ENCODE measurements at places on chromosomes 11 and 22. TPM values are rescaled to one million over a fixed set of nuclear protein-coding genes. Genes with fewer than 3 reads are reported as not detected.

CLCF1 gene
- total RNA-seq, result 6.4 TPM

APOBEC3B gene
- total RNA-seq, result not detected

CTTN gene
- 143 TPM for total RNA-seq

YPEL1 gene
- total RNA-seq, result 1.8 TPM

GAL3ST3 gene
- not detected for total RNA-seq

ADM2 gene
- 1.4 TPM for total RNA-seq

ART1 gene
- total RNA-seq, result not detected

UPK3A gene
- total RNA-seq, result not detected

FERMT3 gene
- 141 TPM for total RNA-seq

MS4A12 gene
- total RNA-seq, result 6.3 TPM

IGLL1 gene
- total RNA-seq, result 171 TPM

BAIAP2L2 gene
- 0.22 TPM for total RNA-seq

OR2D2 gene
- total RNA-seq, result 0.71 TPM

INSC gene
- 1.4 TPM for total RNA-seq

OVCH2 gene
- total RNA-seq, result not detected

MIAT gene
- total RNA-seq, result 2.6 TPM

MMP1 gene
- total RNA-seq, result not detected

WT1 gene
- 0.69 TPM for total RNA-seq

CARNS1 gene
- total RNA-seq, result not detected

GLYATL1 gene
- total RNA-seq, result not detected

GGTLC2 gene
- not detected for total RNA-seq

MRGPRE gene
- not detected for total RNA-seq

CD6 gene
- total RNA-seq, result not detected

PTDSS2 gene
- total RNA-seq, result 25.4 TPM

CRYBA4 gene
- total RNA-seq, result not detected

SMIM38 gene
- total RNA-seq, result 0.47 TPM

OR51B5 gene
- not detected for total RNA-seq

TMEM86A gene
- total RNA-seq, result 0.14 TPM

GALR3 gene
- total RNA-seq, result not detected

XBP1 gene
- 121 TPM for total RNA-seq

CBX7 gene
- 1.7 TPM for total RNA-seq

APLNR gene
- not detected for total RNA-seq

LRRC51 gene
- 4.6 TPM for total RNA-seq

MS4A7 gene
- 12.1 TPM for total RNA-seq

WBP2NL gene
- total RNA-seq, result 0.19 TPM

FXYD2 gene
- total RNA-seq, result 1.4 TPM

APIP gene
- total RNA-seq, result 39.3 TPM

SYT7 gene
- total RNA-seq, result not detected

TIMM10B gene
- total RNA-seq, result 36.3 TPM

ABCC8 gene
- total RNA-seq, result not detected

TBX10 gene
- not detected for total RNA-seq

MS4A4A gene
- total RNA-seq, result not detected

PLXNB2 gene
- total RNA-seq, result 2.6 TPM

ZNF215 gene
- total RNA-seq, result 12.3 TPM

RFPL2 gene
- not detected for total RNA-seq

SPTBN2 gene
- total RNA-seq, result 72.0 TPM

EMID1 gene
- 0.26 TPM for total RNA-seq

KDELR3 gene
- total RNA-seq, result not detected

RELA gene
- 42.6 TPM for total RNA-seq

P2RY2 gene
- total RNA-seq, result not detected

GSTT2 gene
- not detected for total RNA-seq

DEUP1 gene
- not detected for total RNA-seq

COX8A gene
- total RNA-seq, result 574 TPM

RHOD gene
- not detected for total RNA-seq

SLC1A2 gene
- total RNA-seq, result not detected

CKAP5 gene
- total RNA-seq, result 82.2 TPM

ALKBH3 gene
- total RNA-seq, result not detected

OR10D3 gene
- not detected for total RNA-seq

Measured in Karpas-422 (cell line).